ENCODE measurements at places on chromosomes 1 and 21.

DNA sequence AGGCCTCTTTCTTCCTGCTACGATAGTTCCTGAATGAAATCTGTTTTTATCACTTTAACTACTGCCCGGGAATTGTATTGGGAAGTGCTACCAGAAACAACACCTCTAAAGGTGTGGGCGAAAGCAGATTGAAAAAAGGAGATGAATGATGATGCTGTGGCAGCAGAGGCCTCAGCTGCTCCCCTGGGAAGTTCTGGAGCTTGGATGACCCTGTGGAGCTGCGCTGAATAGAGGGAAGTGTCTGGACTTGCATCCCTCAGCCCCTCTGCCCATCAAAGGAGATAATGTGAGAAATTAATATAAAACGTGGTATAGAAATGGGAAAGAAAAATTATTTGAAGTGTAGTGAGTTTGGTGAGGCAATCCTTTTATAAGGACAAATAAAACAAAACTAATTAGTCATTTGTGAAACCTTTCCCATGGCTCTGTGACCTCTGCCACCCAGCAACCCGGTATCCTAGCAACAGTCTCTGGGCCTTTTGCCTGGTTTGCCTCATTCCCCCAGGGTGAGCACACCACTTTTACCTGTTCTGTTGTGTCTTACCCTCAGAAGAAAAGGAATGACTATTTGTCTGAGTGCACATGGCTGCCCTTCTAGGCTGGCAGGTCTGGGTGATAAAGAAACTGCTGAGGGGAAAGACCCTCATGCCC lies 21.3 kb downstream of the OVAAL start:
- DNase-seq, result no peak

DNA sequence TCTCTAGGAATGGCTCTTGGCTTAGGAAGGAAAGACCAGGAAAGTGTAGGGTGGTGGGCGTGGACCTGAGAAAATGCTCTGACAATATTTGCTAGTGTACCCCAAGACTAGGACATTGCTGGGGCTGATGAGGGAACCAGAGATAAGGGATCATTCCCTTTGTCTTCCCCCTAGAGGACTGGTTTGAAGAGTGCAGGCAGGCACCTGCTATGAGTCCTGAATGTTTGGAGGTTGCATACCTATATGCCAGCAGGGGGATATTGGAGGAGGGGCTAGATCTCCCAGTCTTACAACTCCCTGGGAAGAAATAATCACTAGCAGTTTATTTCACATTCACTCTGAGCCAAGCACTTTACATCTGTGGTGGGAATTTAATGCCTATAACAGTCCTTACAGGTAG lies 6.0 kb upstream of the BCL10 start:
- DNase-seq, result no peak

DNA sequence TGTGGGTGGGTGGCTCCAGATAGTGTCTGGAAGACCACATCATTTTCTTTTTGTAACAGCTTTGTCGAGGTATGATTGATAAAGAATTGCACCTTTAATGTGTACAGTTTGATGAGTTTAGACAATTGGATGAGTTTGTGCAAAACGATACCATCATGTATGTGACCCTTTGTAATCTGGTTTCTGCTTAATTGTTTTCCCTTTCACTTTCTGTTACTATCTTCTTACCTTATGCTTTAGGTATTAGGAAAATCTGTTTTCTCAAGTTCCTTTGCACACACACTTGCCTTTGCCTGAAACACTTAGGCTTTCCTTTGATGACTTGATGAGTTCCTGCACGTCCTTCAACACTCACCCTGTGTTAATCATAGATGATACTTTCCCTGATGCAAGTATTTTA lies 6.8 kb downstream of the OR10Z1 start:
- no peak for DNase-seq

DNA sequence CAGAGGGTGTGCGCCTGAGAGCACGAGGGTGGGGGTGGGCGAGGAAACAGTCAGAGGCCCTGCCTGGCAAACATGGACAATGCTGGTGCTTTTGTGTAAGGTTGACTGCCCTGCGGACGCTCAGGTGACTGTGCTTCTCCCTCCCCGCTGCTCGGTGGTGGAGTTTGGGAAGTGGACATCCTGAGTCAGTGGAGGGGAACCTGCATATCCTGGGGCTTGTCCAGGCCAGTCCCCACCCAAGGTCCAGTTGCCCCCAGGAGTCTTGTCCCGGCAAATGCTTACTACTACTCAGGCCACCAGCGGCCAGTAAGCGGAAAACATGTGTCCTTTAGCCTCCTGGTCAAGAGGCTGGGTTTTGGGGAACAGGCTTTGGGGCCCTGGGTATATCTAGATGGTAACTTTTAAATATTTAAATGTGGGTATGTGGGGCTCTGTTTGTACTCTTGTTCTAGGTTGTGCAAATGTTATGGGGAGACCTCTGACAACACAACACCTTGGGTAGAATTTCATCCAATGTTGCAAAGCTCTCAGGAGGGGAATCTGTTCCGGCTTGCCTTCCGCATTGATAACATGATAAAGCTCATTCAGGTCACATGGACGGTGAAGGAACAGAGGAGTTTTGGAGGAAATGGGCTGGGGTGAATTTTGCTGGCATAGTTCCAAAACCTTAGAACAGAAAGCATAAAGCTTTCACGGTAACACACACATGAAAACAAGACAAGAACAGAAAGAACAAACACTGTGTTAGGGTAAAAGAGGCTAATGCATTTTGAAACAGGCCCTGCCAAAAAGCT lies 364.9 kb downstream of the PRDM2 start:
- DNase-seq, result no peak

GRCh38 chr1:84582802-84583587 lies 8.8 kb upstream of the CTBS start:
- no peak for DNase-seq

- DNase-seq, result peak; percentile 82
Observed at GRCh38 chr1:228378090-228378872, 28.4 kb downstream of the TRIM11 start.

- DNase-seq, result no peak
Observed at GRCh38 chr1:172394811-172395210, 25.7 kb upstream of the C1orf105 start.

DNA sequence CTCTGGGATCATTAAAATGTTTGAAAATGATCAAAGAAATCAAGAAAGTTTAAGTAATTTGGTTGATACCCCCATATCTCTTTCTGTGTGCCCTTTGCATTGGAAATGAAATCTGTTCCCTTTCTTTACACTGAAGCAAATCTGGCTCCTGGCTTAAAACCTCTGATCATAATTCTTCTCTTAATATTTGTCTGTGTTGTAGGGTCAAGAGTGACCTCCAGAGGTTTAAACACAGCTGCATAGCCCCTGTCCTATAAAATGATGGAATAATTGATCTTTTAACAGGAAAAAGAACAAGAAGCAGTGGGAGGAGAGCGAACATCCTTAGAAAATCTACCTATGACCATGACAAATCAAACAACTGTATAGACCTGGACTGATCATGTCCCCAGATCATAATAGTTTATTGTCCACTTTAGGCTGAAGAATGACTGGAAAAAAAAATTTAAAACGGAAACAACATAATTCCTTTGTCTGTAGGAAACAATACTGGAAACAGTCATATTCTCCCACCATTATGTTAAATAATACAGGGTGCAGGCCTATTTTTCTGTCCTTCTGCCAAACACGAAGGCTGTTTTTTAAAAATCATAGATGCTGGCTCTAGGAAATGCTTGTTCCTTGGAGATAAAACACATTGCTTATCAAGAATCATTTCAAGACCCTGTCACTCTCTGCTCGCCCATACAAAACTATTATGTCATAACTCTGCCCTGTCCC lies 184.3 kb downstream of the NEGR1 start:
- no peak for DNase-seq

DNA sequence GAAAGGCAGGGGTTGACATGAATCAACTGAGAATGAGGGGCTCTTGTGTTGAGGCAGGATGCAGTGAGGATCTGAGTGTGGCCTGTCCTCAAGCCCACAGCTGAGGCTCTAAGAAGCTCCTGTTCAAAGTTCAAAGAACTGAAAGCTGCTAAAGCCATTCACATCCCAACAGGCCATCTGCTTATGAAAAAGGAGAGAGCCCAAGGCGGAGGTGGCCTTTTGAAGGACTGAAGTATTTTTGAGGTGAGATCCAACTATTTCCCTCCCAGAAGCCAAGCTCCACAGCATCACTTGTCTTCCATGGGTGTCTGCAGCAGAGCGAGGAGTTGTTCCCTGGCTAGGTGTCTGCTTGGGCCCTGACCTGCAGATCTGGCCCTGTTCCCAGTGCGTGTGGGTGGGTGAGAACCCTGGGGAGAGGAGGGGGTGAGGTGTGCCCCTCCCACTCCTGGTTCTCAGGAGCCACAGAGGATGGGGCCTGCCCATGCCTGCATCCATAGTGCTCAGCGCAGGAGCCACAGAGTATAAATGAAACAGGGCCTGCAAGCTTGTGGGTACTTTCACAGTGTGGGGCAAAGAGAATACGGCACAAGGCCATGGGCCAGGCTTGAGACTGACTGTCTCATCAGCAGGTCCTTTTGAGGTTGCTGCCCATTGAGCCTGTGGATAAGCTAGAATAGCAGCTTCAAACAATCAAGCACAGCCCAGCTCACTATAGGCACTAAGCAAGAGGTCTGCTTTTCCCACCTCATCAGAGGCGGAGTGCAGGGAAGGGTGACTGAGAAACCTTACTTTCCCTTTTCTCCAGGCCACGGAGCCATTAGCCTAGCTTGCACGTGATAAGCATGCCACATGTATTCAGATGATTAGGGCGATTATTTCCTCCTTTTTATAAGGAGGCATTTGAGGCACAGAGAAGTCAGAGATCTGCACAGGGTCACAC lies 15.7 kb downstream of the REG4 start:
- no peak for DNase-seq

DNA sequence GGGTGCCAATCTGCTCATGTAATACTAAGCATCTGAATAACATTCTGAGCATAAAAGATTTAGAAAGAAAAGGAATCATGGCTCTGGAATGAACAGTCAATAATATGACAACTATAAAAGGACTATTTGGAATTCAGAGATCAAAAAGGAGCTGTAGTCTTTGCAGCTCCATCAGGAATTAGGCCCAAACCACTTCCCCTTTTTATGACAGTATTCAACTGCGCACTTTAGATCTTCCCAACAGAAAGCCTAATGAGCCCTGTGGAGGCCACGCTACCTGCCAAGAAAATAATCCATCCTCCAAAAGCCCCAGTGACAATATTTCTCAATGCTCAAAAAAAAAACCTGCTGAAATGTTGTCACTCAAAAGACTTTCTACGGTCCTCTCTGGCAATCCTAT lies 163.2 kb downstream of the SNX7 start:
- no peak for DNase-seq

- DNase-seq, result no peak
Observed at GRCh38 chr1:29643281-29643680, 407.0 kb downstream of the PTPRU start.

DNA sequence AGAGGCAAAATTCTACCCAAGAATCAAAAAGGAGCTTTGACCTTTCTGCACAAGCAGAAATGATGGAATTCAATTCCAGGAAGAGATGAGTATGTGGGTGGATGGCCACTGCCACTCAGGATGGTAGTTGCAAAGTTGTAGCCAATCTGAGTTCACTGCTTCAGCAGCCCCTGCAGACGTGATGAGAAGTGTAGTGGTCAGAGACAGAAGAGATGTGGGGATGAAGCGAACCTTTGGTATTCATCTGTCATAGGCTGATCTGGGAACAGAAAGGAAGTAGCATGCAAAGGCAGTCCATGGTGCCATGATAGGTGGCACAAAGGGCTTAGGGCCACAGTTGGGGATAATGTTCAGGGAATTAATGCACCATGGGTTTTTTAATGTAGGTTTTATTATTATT lies 81.1 kb upstream of the PGBD5 start:
- DNase-seq, result no peak

- no peak for DNase-seq
Observed at GRCh38 chr1:201326710-201327109, 43.4 kb downstream of the PKP1 start.

GRCh38 chr1:173043253-173043652 lies 7.5 kb downstream of the TNFSF18 start:
- no peak for DNase-seq

DNA sequence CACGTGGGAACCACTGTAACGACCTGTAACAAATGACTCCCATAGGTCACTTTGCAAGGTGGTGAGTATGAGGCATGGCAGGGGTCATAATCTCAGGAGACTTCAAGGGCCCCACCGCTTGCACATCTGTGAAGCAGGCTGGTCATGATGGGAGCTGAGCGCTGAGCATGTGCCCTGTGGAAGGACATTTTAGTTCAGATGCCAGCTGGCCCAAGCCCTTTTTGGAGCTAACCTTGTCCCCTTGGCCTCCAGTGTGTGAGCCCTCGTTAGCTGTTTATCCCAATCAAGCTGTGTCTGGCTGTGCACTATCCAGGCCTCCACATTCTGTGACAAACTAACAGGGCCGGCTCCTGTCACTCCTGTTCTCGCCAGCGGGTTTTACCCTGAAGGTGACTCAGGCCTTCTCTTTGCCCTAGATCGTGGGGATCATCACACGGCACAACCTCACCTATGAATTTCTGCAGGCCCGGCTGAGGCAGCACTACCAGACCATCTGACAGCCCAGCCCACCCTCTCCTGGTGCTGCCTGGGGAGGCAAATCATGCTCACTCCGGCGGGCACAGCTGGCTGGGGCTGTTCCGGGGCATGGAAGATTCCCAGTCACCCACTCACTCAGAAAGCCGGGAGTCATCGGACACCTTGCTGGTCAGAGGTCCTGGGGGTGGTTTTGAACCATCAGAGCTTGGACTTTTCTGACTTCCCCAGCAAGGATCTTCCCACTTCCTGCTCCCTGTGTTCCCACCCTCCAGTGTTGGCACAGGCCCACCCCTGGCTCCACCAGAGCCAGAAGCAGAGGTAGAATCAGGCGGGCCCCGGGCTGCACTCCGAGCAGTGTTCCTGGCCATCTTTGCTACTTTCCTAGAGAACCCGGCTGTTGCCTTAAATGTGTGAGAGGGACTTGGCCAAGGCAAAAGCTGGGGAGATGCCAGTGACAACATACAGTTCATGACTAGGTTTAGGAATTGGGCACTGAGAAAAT lies 7.6 kb downstream of the NPPA start:
- no peak for DNase-seq

GRCh38 chr1:245860657-245861544 lies 646.2 kb downstream of the SMYD3 start:
- DNase-seq, result no peak

DNA sequence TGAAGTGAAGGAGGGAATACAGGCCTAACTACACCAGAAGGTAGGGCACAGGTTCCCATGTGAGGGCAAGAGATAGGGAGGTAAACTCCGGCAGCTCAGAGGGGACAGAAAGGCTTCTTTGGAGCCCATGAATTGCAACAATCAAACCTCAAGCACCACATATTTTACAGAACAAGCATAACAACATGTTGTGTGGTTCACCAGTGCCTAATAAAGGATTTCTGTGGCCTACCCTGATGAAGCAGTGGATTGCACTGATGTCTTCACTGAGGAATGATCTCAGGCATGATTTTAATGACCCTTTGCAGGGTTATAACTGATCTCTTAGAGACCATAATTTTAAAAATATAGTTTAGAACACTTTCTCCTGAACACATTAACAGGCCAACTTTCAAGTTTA lies 77.4 kb downstream of the RUNX1 start:
- DNase-seq, result no peak

- peak; percentile 3 for DNase-seq
Observed at GRCh38 chr1:247286134-247286670, 30.3 kb downstream of the VN1R5 start.

Measured in activated T-cell treated with anti-CD3 and anti-CD28 coated beads, Interleukin-2, amount 50 U/mL, for 48 hours (primary cell).